ENCODE measurements at places on chromosomes 12 and 14.

GRCh38 chr12:71183018-71183417 lies 25.2 kb upstream of the TSPAN8 start:
- no peak for DNase-seq

- DNase-seq: no peak
These were observed 5.2 kb upstream of the LRP1-AS start for GRCh38 chr12:57152639-57153038.

GRCh38 chr12:110791589-110791988 lies 48.9 kb upstream of the PPP1CC start:
- DNase-seq: no peak

GRCh38 chr12:72011374-72011773 lies 72.7 kb downstream of the TPH2 start:
- no peak for DNase-seq

- DNase-seq: no peak
These were observed 17.7 kb downstream of the WNT5B start for GRCh38 chr12:1646569-1647284.

DNA sequence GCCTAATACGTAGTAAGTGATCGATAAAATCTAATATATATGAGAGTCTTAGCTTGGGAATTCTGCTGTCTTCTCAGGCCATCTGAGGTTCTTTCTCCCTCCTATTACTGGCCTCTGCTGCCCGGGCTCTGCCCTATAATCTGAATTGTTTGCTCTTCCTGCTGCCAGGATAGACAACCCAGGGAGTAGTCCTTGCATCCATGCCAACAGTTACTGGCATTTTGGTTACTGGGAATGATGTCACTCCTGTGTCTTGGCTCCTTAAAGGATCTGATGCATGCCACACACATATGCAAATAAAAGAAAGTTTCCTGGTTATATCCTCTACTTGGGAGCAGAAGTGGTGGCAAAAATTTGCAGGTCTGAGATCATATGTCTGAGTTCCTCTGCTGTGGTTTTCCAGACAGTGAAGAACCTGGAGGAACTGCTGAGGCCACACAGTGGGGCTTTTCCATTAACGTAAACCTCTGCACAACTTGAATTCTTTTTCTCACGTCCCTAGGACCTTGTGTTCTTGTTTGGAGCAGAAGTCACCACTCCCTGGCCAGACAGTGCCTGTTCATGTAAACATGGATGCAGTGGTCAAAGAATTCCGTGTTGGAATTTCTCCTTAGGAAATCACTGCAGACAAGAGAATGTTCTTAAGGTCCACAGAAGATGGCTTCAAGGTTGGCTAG lies 320.6 kb upstream of the TBX3 start:
- DNase-seq: no peak

GRCh38 chr12:118312578-118312977 lies 60.1 kb downstream of the TAOK3 start:
- no peak for DNase-seq

GRCh38 chr14:105486163-105486973 lies at the start of gene CRIP1:
TSS of gene CRIP1 (plus strand) at chr14:105486886. CDS start at chr14:105487260, 374 bp downstream.
- no peak for DNase-seq

DNA sequence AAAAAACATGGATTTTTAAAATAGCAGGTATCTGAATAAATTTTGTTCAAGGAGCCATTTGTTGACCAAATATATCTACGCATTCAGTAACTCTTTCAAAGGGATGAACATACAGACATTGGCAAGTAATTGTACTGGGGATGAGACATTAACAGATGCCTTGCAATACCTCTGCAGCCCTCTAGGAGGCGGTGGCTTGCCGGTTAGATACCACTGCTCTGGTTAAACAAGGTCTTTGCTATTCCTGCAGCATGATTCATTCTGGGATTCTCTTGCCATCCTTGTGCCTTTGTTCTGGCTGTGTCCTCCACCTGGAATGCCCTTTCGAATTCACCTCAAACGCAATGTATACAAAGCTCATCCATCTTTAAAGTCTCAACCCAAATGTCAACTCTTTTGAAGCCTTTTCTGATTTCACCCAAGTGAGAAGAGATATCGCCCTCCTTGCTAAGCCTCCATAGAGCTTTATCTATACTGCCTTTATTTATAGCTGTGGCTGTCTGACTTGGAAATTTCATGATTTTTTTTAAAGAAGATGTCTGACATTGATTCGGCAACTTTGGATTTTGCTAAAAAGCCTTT lies 131.0 kb upstream of the SRRM4 start:
- DNase-seq: no peak

- DNase-seq: no peak
These were observed 452.3 kb downstream of the ADAMTS20 start for GRCh38 chr12:43099691-43100163.

DNA sequence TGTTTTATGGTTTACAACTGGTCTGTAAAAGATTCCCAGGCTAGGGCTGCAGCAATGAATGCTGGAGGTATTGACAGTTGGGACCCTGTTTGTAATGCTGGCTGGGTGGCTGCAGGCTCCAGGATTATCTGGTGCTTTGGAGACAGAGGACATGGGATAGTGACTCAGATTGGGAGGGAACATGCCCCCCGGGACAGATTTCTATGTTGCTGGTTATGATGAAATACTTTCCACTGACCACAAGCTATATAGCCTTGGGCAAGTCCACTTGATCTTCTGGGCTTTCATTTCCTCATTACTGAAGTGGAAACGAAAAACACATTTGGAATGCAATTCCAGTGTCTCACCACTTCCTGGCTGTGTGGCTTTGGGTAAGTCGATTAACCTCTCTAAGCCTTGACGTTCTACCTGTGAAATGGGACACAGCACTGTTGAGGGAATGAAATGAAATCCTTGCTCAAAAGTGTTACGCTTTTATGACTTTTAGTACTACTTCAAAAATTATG lies 6.3 kb upstream of the TPCN1 start:
- peak; percentile 89 for DNase-seq

DNA sequence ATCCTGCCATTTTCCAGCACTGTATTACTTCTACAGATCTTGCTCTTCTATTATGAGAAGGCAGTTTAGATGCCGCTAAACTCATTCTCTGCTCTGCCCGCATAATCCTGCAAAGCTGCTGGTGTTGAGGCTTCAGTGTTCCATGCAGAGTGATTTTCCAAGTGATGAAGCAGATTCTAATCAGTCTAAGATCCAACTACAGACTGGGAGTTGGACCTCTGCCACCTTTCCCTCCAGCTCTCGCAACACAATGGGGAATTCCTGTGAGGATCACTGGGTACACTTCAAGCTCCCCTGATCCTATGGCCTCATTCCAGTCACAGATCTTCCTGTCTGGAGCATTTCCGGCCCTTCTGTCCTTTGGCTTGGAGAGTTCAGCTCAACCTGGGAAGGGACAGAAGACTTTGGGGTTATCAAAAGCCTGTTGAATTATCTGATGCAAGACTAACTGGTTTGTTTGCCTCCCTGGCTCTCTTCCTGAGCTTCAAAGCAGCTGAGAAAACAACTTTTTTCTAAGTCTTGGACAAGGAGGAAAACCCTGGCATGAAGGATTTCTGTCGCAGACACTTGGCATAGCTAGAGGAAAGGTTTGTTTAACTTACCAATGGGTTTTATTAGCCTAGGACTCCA lies 333.9 kb downstream of the ZFP36L1 start:
- DNase-seq: no peak

- no peak for DNase-seq
These were observed 81.4 kb downstream of the NTN4 start for GRCh38 chr12:95709152-95709551.

DNA sequence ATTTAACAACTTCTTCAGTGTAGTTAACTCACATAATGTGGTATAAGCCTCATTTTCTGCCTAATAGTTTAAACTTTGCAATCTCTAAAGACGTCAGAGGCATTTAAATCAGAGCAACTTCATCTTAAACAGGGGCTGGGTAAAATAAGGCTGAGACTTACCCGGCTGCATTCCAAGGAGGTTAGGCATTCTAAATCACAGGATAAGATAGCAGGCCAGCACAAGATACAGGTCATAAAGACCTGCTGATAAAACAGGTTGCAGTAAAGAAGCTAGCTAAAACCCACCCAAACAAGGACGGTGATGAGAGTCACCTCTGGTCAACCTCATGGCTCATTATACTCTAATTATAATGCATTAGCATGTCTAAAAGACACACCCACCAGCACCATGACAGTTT lies 115.6 kb upstream of the PKP2 start:
- no peak for DNase-seq

- DNase-seq: peak; percentile 89
These were observed 29.8 kb downstream of the GPRC5D start for GRCh38 chr12:12922191-12922616.

DNA sequence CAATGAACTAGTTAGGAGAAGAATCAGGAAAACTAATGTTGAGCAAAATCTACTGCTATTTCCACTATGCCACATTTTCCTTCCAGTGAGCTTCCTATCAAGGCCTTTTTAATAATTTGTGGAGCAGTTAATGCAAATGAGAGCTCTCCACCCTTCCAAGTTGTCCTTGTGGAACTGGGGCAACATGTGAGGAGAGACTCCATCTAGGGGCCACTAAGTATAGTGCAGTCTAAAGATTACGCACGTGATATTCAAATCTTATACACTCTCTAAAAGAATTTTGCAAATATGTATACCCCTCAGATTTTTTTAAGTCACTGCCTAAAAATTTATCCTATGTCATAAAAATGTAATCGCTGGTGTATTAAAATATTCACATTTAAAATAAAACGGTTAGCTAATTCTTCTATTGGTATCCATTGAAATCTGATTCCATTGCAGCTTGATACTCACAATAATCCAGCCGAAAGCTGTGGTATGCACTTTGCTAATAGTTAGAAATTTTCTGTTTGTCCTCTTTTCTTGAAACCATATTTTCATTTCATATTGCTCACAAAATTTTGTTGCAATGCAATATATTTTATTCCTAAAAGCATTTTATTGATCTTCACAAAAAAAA lies 100.1 kb downstream of the PAH start:
- DNase-seq: no peak

GRCh38 chr12:40240779-40241178 lies 16.0 kb downstream of the LRRK2 start:
- DNase-seq: no peak

DNA sequence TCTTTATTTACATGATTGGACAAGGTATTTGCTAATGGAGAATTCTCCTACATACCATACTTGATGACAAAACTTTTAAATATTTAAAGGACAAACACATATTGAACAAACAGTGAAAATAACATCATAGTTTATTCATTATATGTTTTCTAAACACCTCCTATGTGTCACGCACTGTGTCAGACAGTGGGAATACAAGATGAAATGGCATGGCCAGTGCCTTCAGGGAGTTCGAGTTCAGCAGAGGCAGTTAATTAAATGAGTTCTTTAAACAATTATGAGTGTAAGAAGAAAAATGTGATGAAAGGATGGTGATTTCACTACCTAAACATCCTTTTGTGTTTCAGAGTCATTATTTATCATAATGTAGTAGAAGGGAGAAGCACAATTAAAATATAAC lies 159.8 kb downstream of the KCNH5 start:
- no peak for DNase-seq

- DNase-seq: no peak
These were observed 28.3 kb downstream of the MDM1 start for GRCh38 chr12:68303850-68304249.

DNA sequence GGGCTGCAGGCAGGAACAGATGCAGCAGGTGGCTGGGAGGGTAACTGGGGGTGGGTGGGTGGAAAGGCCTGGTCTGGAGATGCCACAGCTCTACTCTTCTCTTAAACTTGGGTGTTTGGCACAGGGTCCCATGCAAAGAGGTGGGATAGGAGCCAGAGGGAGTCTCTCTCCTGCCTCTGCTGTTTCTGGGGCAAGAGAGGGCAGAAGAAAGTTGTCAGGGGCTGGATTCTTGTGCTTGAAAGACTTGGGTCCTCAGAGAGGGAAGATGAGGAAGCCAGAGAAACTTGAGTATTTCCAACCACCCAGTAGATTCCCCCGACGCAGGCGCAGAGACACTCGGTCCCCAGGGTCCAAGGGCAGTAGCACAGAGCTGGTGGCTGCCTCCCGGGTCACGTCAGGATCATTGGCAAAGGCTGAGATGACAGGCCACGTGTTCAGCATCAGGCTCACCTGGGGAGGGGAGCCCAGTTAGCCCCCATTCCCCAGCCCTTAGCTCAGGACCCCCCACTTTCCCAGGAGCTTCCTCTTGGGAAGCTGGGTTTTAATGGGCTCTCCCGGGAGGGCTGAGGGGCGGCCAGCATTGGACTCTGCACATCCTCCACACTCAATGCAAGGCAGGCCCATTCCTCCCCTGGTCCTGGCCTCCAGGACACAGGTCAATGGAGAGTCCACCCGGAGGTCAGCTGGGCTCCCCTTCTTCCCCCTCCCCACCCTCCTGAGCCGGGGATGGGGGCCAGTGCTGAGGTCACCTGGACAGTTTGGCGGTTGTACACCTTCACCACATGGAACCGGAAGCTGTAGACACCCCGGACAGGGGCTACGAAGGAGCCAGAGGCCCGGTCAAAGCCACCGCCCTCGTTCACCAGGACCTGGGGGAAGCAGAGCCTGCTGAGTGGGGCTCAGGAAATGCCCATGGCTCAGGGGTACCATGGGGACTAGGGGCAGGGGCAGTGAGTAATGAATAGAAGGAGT lies 1.6 kb downstream of the CBLN3 start:
- peak; percentile 58 for DNase-seq

GRCh38 chr12:124952801-124953200 lies 36.1 kb downstream of the DHX37 start:
- no peak for DNase-seq

- DNase-seq: no peak
These were observed 346.7 kb upstream of the CCDC196 start for GRCh38 chr14:66139432-66139831.

GRCh38 chr14:79093531-79093930 lies 923.4 kb downstream of the NRXN3 start:
- DNase-seq: no peak

DNA sequence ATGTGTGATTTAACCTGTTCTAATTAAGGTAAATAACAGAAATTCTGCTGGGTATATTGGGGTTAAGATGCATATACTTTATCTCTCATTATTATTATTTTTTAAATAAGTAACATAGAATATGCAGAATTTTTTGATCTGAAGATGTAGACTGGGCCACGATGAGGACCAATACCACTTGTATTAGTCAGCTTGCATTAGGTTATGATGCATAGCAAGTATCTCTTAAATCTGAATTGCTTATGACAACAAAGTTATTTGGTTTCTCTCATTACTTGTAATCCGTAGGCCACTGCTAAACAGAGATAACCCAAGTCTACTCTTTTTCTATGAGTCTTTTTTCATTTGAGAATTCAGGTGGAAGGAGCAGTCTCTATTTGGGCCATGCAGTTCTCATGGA lies 145.5 kb upstream of the NOVA1 start:
- DNase-seq: no peak

DNA sequence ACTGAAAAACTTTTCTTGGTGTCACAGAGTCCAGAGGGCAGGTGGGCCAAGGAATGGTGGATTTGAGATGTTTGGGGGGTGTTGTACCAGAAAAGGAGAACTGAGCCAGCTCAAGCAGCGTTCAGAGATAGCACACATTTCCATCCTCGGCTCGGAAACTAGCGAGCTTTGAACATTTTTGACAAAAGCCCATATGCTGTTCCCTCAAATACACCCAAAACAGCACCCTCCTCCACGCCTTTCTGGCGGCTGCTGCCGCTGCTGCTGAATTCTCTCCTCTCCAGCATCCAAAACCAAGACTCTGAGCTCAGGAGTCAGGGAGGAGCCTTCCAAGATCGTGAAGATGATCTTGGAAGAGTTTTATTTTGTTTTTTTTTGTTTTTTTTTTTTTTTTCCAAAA lies 961 bp downstream of the SRRM4 start:
- no peak for DNase-seq

GRCh38 chr14:94321421-94322271 lies 1.5 kb downstream of the SERPINA6 start:
- no peak for DNase-seq

Data from suprapubic skin (tissue), 4 donors.